ENCODE measurements at places on chromosomes 1 and 21.

- no peak for DNase-seq
Measured at GRCh38 chr1:97385536-97386277, 535.1 kb downstream of the DPYD start.

- no peak for DNase-seq
Measured at GRCh38 chr1:111989531-111990025, at the start of gene KCND3. KCND3 (minus strand) TSS chr1:111989668.

DNA sequence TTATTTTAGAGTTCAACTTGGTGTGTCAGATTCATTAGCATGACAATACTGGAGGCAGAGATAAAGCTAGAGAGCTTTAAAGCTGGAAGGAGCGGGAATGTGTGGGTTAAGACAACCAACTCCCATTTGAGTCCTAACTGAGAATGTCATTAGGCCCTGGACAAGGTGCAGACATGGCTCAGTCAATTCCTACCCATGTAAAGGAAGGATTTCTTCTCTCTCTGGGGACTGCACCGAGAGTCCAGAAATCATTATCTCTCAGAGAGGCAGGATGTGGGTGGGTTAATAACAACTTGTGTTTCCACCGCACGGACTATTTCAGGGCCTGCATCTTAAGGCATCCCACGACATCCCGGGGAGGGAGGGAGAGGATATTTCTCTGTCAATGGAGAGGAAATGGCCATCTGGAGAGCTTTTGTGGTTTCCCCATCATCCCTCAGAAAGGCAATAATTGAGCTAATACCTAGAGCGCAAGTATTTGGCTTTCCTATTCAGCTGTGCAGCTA lies 46.7 kb upstream of the SARS1 start:
- no peak for DNase-seq

- DNase-seq: no peak
Measured at GRCh38 chr1:26626994-26627393, 68.8 kb upstream of the ARID1A start.

DNA sequence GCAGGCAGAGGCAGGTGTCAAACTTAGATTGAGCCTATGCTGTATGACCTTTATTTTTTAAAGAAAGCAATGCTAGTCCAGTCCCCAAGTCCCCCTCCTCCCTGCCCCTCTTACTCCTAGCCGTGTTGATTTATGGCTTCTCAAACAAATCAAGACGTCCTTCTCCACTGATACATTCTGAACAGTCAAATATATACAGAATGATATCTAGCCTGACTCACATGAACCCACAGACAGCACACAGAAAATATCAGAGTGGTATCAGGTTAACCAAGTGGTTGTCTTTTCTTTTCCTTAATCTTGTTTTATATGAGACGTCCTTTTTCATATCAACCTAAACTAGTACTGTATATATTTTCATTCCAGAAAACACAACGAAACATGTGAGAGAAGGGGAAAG lies 13.4 kb downstream of the DAB1 start:
- DNase-seq: no peak

DNA sequence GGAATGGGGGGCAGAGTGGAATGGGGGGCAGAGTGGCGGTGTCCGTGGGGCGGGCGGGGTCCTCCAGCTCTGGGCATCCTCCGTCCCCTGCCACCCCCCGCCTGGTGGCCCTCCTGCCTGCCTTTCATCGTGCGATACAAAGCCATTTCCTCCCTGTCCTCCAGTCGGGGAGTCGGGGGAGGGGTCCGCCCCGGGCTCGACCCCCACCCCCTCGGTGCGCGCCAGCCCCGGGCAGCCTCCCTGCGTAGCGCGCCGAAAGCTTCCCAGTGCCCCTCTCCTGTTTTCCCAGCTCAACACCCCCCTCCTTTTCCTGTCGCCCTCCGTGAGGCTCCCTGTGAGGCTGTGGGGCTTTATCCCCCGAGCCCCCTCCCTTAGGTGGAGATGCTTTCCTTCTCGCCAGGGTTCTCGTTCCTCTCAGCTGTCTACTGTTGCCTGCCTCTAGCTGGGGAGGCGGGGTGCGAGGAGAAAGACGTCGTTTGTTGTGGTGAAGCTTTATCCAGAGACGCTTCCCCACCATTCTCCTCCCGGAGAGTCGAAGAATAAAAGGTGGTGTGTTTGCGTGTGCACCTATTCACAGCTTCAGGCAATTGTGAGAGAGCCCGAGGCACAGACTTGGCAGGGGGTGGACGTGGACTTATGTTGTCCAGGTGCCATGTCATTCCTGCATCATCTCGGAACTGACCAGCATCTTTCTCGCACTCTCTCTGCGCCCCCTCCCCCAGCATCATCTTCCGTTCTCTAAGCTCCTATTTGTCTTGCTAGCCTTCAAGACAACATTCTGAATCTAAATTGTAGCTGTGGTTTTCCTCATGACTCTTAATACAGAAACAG lies 848 bp downstream of the DNM3 start:
- DNase-seq: no peak

- no peak for DNase-seq
Measured at GRCh38 chr1:178486100-178487069, 10.4 kb downstream of the CLEC20A start.

DNA sequence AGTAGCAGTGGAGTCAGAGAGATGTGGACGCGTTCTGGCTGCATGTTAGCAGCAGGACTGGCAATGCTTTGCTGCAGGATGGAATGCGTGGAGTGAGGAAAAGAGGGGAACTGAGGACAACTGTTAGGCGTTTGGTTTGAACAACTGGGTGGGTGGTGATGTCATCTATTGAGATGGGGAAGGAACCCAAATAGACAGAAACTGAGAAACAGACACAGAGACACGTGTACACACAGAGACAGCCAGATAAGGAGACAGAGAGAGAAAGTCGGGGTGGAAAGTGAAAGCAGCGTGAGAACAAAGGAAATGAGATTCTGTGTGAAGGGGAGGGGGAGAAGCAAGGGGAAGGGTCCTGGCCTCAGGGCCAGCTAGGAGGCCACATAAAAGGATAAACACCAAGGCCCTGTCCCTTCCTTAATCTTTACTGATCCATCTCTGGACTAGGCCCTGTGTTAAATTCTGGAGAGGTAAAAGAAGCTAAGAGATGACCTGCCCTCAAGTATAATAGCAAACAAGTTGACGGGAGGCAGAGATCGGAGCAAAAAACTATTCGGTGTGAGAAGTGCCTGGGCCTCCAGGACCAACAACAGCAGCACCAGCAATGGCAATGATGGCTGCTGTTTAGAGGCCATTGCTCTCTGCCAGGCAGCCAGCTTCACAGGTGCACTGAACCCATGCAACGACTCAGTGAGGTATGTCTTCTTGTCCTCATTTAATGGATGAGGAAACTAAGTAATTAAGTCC lies 31.6 kb downstream of the VWA5B1 start:
- DNase-seq: peak; percentile 66

GRCh38 chr1:206066479-206067171 lies 13.7 kb downstream of the RHEX start:
- DNase-seq: peak; percentile 32

- DNase-seq: no peak
Measured at GRCh38 chr1:39076127-39076798, 50.1 kb downstream of the NDUFS5 start.

DNA sequence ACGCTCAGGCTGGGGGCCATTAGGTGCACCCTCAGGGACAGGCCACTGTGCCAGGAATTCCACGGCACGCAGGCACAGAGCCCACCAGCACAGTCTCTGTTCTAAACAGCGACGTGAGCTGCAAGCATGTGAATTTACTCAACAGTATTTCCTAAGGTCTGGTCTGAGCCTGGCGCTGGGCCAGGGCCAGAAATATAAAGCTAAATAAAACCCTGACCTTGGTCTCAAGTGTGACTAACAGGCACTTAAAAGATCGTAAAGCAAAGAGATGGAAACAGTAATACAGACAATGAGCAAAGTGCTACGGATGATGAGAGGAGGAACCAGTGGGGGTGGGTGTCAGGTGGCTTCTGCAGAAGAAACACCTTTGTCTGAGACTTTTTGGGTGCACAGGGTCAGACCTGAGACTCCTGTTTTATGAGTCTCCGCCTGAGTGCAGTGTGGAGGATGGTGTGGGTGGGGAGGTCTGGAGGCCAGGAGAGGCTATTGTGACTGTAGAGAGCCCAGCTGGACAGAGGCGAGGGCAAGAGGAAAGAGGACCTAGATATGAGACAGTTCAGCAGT lies 53.4 kb upstream of the EDN2 start:
- no peak for DNase-seq

GRCh38 chr1:17093822-17094393 lies 25.3 kb downstream of the PADI2 start:
- DNase-seq: no peak

- DNase-seq: peak; percentile 70
Measured at GRCh38 chr21:36320421-36321324, 676 bp downstream of the MORC3 start.

- DNase-seq: peak; percentile 73
Measured at GRCh38 chr21:41425954-41426675, at the start of gene MX1. MX1 (plus strand) TSS chr21:41426239; CDS start chr21:41432071, 5,832 bp downstream.

DNA sequence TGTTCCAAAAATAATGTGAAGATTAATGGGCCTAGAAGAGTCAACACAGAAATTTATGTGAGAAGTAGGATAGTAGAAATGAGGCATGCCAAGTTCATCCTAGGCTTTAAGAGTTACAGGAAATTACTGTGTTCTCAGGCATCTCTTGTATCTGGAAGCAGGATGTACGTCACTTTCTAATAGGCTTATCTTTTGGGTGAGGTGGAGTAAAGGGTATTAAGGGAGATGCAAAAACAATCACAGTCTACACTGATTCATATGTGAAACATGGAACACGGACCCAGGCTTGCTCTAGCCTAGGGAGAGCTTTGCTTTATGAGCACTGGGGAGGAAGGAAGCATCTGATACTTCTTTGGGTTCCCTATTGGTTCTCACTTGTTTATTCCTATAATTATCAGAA lies 84.5 kb upstream of the RGS4 start:
- DNase-seq: no peak

Data from activated CD4-positive, alpha-beta T cell treated with anti-CD3 and anti-CD28 coated beads, Interleukin-2, Interleukin-4, amounts not matched to agents 100 ng/mL and 50 ng/mL, durations not matched to agents 16 hours and 8 hours (primary cell).